Suppressor macrophage (primary cell): ENCODE measurements at places on chromosomes 16 and 17.

GRCh38 chr16:73547552-73548403 is 499.9 kb upstream of the ZFHX3 start:
- DNase-seq, result no peak

DNA sequence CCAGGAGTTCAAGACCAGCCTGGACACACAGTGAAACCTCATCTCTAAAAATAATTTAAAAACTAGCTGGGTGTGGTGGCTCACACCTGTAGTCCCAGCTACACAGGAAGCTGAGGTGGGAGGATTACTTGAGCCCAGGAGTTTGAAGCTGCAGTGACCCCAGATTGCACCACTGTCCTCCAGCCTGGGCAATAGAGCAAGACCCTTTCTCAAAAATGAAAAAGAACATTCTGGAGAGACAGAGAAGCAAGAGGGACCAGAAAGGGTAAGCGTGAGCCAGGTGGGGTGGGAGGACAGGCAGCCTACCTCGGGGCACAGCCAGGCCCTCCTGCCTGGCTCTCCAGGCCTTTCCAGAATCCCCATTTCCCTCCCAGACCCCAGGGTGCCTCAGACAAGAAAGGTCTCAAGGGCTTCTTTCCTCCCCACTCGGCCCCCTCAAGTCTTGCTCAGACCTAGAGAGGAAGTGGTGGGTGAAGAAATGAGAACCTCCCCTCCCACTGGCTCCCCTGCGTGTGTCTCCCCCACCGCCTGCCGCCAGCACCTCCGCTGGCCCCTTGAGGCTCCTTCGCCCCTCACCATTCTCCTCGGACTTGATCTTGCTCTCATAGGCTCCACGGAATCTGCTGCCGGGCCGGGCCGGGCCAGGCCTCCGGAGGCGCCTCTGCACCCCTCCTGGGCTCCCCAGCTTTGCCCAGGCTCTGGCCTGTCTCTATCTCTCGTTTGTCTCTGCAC is 503 bp downstream of the C16orf54 start:
- peak; percentile 48 for DNase-seq

DNA sequence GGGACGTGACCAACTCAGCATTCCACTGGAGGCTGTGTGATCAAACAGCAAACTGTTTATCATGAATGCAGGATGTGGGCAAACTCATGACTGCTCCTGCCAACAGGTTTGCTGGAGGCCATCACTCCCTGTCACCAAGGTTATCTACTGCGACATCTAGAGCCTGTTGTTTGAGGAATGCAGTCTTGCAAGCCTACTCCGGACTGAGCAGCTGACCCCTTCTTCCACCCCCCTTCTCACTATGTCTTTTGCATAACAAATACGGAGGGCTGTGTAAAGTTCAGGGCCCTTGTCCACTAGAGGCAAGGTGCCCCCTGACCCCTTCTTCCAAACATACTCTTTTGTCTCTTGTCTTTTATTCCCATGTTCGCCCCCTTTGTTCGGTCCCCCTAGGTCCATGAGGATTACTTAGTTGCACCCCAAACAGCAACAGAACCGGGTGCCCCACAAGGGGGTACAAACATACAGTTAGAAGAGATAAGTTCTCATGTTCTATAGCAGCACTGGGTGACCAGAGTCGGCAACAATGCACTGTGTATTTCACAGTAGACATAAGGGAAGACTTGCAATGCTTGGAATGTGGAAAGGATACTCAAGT is 28.7 kb downstream of the MEAK7 start:
- no peak for DNase-seq

GRCh38 chr17:45954914-45955313 is 44.1 kb upstream of the STH start:
- no peak for DNase-seq

- no peak for DNase-seq
Observed at GRCh38 chr17:59527931-59528330, 37.5 kb upstream of the DHX40 start.

DNA sequence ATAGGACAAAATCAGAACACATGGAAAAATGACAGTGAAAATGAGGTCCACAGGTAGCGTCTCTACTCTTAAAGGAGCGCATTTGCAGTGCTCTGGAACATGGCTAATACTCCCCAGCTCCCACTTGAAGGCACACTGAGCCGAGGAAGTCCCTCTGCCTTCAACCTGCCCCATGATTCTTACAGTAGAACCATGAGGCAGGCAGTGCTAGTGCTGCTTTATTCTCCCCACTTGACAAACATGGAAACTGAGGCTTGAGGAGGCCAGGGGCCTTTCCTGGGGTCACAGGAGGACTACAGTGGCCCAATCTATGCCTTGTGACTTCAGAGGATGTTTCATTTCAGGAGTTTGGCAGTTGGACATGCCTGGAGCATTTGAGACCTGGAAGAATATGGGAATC is 244.1 kb upstream of the MAF start:
- DNase-seq, result no peak
